ENCODE measurements at places on chromosomes 2 and 18. TPM values are rescaled to one million over a fixed set of nuclear protein-coding genes. Genes with fewer than 3 reads are reported as not detected.

Gene DSG4
- 0.03 TPM for polyA plus RNA-seq

Gene GALNT14
- 44.8 TPM for polyA plus RNA-seq

- DNase-seq = no peak
Observed at GRCh38 chr2:165586019-165586418, 116.5 kb downstream of the CSRNP3 start.

- no peak for DNase-seq
Observed at GRCh38 chr2:46368401-46368800, 71.2 kb downstream of the EPAS1 start.

DNA sequence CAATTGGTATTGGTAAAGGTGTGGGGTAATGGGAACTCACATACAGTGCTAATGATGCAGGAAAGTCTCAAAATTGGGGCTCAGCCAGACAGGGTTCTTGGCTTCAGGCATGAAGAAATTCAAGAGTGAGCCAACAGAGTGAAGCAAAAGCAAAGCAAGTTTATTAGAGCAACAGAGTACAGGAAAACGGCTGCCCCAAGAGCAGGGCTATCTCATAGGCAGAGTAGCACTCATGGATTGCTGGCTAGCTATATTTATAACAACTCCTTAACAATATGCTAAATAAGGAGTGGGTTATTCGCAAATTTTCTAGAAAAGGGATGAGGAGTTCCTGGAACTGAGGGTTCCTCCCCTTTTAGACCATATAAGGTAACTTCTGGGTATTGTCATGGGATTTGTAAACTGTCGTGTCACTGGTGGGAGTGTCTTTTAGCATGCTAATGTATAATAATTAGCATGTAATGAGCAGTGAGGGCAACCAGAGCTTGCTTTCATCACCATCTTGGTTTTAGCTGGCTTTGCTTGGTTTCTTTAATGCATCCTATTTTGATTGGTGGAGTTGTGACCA, 233.8 kb upstream of the NOL4 start:
- DNase-seq = no peak

GRCh38 chr2:175111200-175111657, 56.8 kb downstream of the ATF2 start:
- DNase-seq = peak; percentile 4

DNA sequence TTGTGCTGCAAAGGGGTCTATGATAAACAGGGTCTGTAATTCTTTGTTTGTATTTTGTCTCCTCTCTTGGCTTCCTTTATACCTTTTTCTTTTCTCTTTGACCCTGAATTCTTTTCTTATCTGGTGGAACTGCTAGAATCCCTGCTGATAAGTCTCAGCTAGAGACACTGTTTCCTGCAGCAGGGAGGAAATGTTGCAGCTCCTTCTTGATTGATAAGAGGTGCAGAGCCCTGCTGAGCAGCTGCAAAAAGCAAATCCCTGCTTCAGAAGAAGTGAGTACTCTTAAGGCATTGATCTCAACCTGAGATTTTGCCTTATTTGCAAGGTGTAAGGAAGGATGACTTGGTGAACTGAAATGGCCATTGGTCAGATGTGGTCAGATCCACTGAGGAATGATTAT, 167.8 kb downstream of the NUP35 start:
- no peak for DNase-seq

GRCh38 chr18:57083485-57083884, 63.4 kb upstream of the BOD1L2 start:
- no peak for DNase-seq

DNA sequence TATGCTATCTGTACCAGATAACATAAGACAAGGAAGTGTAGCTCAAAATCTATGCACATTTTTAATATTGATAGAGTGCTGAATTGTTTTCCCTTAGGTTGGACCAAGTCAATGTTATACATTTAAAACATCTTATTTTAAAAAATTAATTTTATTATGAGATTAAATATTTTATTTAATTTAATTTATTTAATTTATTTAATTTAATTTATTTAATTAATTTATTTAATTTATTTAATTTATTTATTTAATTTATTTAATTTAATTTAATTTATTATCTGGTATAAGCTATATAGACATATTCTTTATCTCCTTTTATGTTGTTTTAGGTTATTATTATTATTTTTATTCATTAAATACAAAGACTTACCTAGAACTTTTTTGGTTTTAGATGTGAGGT, 551.7 kb upstream of the LRRTM1 start:
- no peak for DNase-seq

DNA sequence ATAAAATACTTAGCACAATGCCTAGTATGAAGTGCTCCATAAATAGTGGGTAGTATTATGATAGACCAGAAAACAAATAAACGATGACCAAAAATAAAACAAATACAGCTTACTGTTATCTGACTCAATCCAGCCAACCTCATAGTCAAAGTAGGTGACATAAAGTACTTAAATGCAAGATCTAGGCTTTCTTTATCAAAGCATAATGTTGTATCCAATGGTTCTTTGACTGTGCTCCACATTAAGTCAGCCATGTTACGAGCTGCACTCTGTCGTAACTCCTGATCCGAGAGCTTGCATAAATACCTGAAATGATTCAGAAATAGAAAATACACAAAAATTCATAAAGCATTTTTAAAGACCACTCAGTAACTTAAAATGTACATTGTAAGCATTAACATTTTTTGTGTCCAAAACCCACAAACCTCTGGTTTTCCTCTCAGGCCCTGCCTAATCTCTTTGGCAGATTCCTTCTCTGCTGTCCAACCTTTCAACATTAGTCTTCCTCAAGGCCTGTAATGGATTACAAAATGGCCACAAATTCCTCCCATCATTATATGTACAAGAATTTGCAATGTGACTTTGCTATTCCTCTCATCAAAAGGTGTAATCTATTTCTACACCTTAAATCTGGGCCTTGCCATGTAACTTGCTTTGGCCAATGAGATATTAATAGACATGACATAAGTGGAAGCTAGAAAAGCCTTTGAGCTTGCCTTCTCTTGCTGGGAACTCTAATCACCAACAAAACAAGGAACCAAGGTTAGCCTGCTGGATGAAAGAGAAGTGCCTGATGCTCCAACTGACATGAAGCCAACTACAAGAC, 90.6 kb downstream of the USP34 start:
- DNase-seq = no peak

DNA sequence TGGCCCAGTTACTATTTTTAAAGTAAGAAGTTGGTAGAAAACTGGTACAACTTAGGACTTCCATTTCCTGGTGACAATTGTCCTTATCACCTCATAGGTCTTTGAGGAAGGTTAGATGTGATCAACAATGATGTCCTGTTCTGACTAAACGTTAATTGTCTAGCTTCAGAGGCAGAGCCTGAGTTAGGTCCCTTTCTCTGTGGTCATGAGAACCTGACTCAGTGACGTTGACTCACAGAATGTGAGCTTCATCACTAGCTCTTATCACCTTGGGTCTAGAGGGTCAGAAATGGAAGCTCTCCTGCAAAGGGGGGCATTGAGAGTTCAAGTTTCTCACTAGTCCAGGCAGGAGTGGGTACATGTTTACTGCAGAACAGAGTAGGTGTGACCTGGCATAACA, 60.6 kb upstream of the ATP8B1 start:
- DNase-seq = no peak

DNA sequence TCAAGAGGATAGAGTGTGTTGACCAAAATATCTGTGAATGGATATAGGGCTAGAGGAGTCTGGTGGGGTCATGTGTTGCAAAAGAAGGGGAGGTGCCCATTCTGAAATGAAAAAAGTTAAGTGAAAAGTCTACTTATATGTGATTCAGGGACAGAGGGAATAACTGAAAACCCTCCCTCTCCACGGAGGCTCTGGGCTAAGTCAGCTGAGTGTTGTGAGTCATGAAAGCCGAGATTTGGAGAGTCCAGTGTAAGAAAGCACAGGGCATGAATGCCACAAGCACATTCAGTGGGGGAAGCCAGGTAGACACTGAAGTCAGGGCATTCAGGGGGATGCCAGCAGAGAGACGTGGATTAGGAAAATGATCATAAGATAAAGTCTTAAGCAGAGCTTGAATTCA, 871.9 kb downstream of the TSN start:
- DNase-seq = no peak

DNA sequence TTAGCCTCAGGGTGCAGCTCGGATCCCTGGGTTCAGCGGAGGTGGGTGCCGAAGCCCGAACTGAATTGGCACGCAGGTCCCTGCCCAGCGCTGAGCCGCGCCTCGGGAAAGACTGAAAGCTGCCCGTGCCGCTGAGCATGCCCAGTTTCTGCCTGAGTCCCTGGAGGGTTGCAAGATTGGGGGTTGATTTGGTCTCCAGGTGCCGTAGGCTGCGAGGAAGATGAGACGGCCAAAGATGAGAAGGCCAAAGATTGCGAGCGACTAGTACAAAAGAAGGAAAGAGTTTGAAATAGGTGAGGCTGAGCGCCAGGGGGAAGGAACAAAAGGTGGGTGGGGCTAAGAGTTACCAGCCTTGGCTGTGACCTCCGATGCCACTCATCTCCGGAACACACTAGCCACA, 852 bp upstream of the KCNH7 start:
- no peak for DNase-seq

DNA sequence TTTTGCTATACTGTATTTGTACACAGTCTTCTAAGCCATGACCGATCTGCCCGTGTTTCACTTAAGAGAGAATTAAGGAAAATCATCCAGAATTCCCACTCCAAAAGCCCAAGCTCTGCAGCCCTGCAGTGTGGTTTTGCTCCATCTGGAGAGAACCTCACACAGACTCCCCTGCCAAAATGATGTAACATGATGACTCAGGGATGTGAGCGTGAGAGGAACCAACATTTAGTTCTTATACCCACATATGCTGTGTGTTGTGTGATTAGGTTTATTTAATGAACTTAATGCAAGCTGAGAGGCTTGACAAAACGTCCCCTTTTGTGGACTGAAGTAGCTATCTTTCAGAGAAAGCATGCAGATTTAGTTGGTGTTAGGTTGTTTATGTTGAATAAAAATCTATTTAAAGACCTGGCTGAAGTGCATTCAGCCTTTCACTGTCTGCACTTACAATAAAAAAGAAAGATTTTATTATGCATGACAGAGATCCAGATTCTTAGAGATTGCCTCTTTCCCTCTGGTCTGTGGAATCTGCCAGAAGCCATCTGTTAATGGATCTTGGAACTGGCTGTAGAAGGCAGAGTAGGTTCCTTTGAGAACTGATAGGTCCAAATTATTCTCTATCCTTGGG, 6.3 kb downstream of the RAB12 start:
- no peak for DNase-seq

DNA sequence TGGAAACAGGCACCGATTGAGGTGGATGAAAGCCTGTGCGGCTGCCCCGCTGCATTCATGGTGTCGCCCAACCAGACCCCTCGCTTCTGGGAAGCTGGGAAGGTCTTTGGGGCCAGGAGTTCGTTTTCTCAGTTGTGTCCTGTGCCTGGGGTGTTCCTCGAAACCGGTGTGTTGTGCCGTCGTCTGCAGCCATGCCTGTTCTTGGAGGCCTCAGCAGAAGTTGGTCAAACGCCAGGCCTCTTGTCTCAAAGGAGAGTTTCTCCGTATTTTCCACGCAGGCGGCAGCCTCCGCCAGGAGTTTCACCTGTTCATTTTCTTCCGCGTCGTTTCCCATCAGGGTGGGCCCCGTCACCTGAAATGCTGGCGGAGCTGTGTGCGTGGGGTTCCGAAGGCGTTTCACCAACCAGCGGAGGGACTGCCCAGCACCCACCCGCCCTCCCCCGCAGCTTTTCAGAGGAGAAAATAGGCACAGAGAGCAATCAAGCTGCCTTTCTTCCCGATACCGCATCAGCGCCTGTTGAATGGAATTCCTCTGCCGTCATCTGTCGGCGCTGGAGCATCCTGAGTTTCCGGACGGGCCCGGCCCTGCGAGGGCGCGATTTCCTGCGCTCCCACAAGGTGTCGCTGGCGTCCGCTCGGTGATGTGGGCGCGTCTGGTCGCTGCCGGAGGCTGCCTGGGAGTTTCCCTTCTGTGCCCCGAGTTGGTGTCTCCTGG, 17.0 kb upstream of the NFATC1 start:
- no peak for DNase-seq

GRCh38 chr18:49901862-49902340, 88.6 kb upstream of the ACAA2 start:
- DNase-seq = no peak
